ENCODE measurements at places on chromosomes 4 and X.

DNA sequence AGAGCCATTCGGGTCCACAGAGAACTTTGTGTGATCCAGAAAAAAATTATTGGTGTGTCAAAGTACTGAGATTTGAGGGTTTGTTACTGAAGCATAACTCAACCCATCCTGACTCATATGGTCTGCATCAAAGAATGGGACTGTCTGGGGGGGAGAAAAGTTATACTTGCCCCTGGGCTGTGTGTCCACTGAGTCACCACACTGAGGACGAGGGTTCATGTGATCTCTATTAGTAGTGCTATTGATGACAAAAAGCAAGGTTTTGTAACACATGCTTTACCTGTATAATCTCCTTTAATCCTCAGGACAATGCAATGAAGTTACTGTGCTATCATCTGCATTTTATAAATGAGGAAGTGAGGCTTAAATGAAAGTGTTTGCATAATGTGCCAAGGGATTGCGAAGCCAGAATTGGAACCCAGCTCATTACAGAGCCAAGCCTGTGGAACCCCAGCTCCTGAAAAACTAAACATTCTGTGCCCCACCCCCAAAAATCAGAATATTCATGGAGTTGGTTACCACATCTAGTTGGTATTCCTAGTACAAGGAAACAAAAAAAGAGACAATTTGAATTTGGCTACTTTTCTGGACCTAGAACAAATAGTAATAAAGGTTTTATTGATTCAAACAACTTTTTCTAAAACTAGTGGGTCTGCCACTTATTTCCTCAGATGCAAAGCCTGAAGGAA lies 31.2 kb downstream of the CCDC149 start:
- DNase-seq = no peak

- DNase-seq = no peak
These were observed 488.5 kb downstream of the RPA4 start for GRCh38 chrX:97372001-97372766.

DNA sequence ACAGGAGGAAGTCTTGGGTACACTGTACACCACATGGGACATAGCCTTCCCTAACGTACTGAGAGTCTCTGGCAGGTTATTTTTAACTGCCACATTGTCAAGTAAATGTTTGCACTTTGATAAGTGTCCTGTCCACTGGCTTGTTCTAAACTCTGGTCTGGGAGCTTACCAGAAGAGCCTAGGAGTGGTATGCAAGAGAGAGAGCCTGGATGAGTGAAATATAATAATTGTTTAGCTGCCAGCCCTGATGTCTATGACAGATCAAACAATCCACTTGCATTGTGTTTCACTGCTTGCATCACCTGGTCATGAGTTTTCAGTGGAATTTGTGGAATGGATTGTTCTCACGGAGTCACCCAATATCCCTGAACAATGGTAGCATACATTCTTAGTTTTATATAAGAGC lies 91.6 kb downstream of the SHROOM3 start:
- no peak for DNase-seq

GRCh38 chrX:117982694-117983392 lies 133.8 kb downstream of the KLHL13 start:
- no peak for DNase-seq

GRCh38 chrX:48890296-48890925 lies 7.2 kb downstream of the TIMM17B start:
- no peak for DNase-seq

DNA sequence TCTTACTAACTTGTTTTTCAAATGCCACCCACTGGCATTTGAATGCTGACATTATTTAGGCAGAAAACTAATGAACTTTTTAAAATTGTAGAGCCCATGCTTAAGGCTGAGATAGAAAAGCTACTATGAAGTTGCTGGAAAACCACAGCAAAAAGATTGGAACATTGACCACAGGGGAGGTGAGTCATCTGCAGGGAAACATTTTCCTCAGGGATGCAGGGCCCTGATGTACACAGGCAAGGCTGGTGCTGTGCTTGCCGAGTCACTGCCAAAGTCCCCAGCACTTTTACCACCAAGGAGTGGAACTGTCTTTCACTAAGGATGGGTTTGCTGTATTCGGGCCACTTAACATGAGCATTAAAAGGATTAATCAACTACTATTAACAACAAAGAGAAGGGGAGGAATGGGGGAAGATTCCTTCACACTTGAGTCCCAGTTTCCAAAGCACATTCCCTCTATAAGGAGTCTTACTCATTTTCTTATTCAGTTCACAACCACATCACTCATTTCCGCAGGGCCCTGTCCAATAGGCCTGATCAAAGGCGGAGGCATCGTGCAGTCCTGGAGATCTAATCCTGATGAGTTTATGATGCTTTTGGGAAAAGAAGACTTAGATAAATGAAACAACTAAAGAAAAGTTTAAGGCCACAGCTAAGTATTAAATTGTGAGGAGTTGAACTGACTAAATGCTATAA lies 202.9 kb upstream of the NPY2R start:
- no peak for DNase-seq

DNA sequence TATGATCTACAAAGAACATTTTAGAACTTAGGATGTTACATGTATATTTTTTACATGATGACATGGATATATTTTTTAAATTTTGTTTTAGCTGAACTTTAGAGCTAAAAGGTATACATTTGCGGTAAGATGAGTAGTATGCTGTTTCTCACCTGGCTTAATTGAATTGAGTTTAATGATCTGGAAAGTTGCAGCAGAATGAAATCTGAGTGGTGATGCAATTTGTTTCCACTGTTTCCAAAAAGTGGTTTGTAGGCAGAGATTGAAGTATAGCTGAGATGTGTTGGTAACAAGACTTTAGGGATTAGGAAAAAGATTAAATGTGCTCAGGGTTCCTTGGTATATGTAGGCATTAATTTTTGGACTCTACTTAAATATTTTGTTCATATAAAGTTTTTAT lies 68.1 kb downstream of the HPF1 start:
- DNase-seq = no peak

Measured in stimulated activated CD4-positive, alpha-beta T cell treated with anti-CD3 and anti-CD28 coated beads, Interleukin-1b, Interleukin-23, amount 100 ng/mL, for 1 hour (primary cell).